ENCODE measurements at places on chromosomes 12 and 14. TPM values are rescaled to one million over a fixed set of nuclear protein-coding genes. Genes with fewer than 3 reads are reported as not detected.

DNA sequence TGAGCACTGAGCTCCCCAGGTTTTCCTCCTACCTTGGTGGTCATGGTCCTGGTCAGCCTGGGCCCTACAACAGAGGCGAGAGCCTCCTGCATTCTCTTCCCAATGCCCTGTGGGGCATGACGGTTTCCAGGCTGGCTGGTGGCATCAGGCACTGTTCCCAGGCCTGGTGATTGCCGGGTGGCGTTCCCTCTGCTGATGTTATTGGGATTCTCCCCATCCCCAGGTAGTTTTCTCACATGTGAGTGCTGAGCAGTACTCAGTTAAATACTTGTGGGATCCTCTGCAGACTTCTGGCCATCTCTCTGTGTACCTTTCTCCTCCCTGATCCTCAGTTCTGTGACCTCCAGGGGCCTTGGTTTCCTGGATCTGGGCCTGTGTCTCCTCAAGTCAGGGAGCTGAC, 15.8 kb downstream of the C1R start:
- no peak for DNase-seq

GRCh38 chr14:37124614-37125013, 47.8 kb downstream of the SLC25A21 start:
- DNase-seq, result no peak

- no peak for DNase-seq
These were observed 80.8 kb downstream of the PAPOLA start for GRCh38 chr14:96582995-96583394.

DNA sequence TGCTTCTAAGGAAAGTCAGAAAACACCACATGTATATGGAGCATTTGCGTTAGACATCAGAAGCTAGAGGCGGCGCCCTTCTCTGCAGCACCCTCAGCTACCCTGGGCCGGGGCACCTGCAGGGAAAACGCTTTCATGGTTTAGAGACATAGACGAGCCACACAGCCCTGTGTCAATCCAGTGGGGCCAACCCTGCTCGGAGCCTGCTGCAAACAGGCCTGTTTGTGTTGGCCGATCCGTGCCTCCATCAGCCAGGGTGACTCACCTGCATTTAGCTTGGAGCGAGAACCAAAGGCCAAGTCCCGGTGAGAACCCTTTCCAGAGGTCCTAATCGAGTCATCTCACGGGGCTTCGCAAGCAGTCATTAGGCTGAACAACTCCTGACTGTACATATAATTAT, 19.5 kb upstream of the FZD10 start:
- no peak for DNase-seq

- no peak for DNase-seq
These were observed 31.7 kb upstream of the DYNC1H1 start for GRCh38 chr14:101932673-101933072.

DNA sequence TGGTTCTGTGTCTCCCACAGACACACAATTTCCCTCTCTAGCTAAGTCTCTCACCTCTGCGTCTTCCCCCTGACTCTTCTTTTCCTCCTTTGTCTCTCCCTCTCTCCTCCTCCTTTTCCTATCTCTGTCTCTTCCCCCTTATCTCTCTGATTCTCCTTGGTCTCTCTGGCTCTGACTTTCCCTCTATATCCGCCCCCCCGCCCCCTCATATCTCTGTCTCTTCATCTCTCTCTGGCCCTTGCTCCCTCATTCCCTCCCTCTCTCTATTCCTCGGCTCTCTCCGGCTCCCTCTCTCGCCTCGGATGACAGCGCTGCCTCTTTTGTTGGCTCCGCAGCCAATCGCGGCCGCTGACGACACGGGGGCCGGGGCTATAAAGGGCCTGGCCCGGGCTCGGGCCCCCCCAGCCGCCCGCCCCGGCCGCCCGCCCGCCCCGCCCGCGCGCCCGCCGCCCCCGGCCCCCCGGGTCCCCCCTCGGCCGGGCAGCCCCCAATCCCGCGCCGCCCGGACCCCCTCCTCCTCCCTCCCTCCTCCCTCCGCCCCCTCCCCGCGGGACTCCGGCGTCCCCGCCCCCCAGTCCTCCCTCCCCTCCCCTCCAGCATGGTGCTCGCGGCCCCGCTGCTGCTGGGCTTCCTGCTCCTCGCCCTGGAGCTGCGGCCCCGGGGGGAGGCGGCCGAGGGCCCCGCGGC, at the start of gene GDF11:
Gene GDF11 (plus strand): TSS at position 404 of the 687 bp plus-strand sequence. CDS start 195 bp downstream, at position 599.
- DNase-seq, result peak; percentile 74

DNA sequence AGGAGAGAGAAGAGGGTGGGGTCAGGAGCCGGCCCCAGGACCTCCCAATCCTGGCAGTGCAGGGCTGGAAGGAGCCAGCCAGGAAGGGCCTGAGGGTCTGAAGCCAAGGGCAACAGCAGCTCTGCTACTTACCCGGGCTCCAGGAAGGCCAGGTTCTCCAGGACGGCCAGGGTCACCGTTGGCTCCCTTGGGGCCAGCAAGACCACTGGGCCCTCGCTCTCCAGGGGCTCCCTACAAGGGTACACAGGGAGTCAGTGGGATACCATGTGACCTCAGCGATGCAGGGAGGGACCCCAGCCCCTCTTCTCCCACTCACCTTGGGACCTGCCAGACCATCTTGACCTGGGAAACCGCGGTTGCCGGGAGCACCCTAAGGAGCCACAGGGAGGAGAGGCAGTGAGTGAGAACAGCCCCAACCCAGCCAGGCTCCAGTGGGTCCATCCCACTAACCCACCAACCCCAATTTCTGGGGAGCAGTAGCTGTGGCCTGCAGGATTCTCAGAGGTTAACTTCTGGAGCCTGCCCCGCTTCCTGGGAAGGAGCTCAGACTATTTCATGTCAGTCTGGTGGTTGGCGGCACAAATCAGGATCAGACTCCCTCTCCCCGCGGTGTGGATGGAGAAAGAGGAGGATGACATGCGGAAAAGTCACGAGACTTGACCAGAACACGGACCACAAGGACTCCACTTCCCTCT, 18.5 kb downstream of the COL2A1 start:
- no peak for DNase-seq

GRCh38 chr12:12483438-12483837, 79.2 kb downstream of the DUSP16 start:
- no peak for DNase-seq

DNA sequence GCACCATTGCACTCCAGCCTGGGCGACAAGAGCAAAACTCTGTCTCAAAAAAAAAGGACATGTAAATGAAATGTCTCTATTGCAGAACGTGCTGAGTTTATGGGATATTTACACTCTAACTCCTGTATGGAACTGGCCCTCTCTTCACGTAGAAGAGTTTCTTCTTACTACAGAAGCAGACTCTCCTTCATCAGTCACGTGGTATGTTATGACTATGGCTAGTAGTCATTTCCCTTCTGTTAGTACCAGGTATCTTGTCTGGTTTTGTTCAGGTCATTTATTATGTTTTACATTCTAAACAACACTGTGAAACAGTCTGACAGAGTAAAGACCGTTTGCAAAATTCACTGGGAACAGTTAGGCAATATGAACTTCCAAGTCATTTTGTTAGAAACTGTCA, 20.3 kb downstream of the KNTC1 start:
- no peak for DNase-seq

DNA sequence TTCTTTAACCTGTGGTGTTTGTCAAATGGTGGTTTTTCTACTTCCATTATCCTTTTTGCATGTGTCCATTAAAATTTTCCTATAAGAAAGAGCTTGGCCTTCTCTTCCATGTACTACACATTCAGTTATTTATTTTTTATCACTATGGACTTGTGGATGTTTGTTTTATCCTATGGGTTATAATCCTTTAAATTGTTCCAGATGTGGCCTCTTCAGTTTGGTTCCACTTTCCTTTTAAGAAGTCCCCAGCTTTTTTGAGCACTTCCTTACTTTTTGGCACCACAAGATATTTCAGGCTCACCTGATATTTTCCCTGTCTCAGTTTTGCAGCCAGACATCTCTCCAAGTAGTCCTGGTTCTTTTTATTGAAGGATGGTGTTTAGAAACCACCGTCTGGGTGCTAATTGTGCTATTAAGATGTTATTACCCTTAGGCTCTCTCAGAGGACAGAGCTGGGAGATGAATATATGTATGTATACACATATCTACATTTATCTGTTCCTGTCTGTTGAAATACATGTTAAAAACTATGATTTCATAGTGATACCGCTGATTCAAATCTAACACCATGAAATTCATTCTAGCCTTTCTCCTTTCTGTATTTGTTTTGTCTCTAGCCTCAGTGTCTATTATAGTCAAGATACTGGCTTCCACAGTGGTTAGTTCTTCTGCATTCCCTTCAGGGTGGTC, 408.5 kb upstream of the RGS6 start:
- no peak for DNase-seq

GRCh38 chr14:64673316-64673715, 30.9 kb upstream of the PLEKHG3 start:
- DNase-seq, result no peak

- DNase-seq, result no peak
These were observed 67.8 kb upstream of the KCNH3 start for GRCh38 chr12:49470986-49471385.

- DNase-seq, result no peak
These were observed 5.8 kb upstream of the PIP4K2C start for GRCh38 chr12:57585156-57585555.

GRCh38 chr12:68971404-68971803, 38.4 kb upstream of the CPM start:
- no peak for DNase-seq

GRCh38 chr14:105128059-105128458, 40.5 kb downstream of the JAG2 start:
- DNase-seq, result peak; percentile 1

DNA sequence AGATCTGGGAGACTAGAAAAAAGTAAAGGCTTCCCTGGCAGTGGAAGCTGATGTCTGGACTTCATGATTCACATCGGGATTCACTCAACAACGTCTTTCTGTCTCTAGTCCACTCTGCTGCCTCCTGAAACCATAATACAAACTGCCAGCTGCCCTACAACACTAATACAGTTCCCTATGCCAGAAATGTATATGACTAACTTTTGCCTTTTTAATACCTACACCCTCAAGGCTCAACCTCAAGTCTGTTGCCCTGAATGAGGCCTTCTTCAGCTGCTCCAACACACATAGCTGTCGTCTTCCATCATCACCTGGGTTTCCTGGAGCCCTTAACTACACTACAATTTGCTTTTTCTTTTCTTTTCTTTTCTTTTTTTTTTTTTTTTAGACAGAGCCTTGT, 182.7 kb upstream of the BCL2L14 start:
- no peak for DNase-seq

DNA sequence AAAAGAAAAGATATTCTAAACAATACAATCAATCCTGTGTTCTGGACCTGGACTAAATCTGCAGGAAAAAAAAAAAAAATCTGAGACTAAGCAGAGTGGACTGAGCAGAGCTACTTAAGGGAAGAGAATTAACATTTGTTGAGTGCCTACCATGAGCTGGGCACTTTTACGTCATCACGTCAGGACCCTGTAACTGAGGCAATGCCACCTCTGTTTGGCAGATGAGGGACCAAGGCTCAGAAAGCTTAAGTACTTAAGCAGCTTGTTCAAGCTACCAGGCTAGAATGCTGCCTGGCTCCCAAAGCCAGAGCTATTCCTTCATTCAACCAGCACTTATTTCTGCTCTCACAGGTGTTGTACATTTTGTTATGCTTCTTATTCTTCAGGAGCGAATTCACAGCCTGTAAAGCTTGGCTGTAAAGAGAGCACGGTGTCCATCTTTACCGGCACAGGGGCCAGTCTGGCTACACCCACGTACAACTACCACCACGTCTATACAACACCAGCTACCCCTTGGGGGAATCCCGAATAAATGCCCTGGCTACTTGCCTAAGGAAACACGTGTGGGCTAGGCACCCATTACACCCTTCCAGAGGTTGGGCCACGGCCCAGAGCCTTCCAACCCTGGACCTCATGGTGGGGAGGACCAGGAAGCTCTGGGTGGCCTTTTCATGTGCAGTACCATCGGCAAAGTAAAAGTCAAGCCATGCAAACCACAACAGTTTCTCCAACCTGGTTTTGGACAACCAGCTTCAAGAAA, 27.0 kb downstream of the TMCC3 start:
- no peak for DNase-seq

GRCh38 chr12:106049105-106049504, 89.6 kb downstream of the NUAK1 start:
- DNase-seq, result no peak

- no peak for DNase-seq
These were observed 88.5 kb upstream of the ANO4 start for GRCh38 chr12:100706033-100706432.

DNA sequence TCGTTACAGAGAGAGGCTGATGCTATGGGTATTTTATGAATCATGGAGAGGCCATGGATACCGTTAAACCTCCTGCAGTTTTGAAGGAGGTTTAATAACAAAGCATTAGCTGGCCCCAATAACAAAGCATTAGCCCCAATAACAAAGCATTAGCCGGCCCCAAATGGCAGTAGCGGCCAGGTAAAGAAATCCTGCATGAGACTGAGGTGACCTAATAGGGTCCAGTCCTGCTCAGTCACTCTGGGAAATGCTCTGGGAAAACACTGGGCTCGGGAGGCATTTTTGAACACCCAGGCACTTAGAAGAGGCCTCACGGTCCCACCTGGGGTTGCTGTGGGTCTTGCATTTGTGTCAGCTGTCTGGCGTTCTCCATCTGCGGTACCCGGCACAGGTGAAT, 776 bp upstream of the RIN3 start:
- no peak for DNase-seq

DNA sequence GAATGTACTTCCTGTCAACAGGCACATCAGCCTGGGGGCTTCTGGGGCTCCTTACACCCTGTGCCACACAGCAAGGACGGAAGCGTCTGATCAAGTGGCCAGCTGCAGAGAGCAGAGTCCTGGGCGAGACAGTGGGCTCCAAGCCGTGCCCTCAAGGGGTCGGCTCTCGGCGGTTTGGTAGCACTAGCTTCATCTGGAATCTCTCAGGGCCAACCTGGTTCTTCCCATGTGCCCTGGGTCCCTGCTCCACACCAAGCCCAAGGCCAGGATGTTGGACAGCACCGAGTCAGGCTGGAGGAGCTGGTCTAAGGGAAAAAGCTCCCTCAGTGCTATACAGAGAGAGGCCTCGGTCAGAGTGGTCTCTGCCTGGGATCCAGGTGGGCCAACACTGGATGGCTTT, 20.5 kb downstream of the DIO3 start:
- DNase-seq, result no peak

GRCh38 chr12:83700838-83701237, 1014.1 kb downstream of the TMTC2 start:
- no peak for DNase-seq

GRCh38 chr12:113854385-113855142, 111.6 kb downstream of the RBM19 start:
- no peak for DNase-seq

- no peak for DNase-seq
These were observed 55.8 kb upstream of the GALNT9 start for GRCh38 chr12:132384916-132385774.

Gene KLRB1
- total RNA-seq, result 1.7 TPM

Gene POC1B
- total RNA-seq, result 32.0 TPM

Gene STON2
- 15.1 TPM for total RNA-seq

Gene TAS2R9
- total RNA-seq, result not detected

Gene PRPH
- 21.9 TPM for total RNA-seq

Gene HOXC11
- total RNA-seq, result not detected

Gene MUCL1
- not detected for total RNA-seq

Gene OTX2
- not detected for total RNA-seq

Gene PTCSC3
- total RNA-seq, result not detected
